ENCODE measurements at places on chromosomes 12 and 14.

GRCh38 chr12:22201101-22201500 is 133.4 kb downstream of the ST8SIA1 start:
- no peak for DNase-seq

GRCh38 chr14:32073537-32074189 is 3.4 kb upstream of the ARHGAP5 start:
- peak; percentile 81 for DNase-seq

GRCh38 chr12:43930032-43930431 is 94.2 kb downstream of the TMEM117 start:
- no peak for DNase-seq

DNA sequence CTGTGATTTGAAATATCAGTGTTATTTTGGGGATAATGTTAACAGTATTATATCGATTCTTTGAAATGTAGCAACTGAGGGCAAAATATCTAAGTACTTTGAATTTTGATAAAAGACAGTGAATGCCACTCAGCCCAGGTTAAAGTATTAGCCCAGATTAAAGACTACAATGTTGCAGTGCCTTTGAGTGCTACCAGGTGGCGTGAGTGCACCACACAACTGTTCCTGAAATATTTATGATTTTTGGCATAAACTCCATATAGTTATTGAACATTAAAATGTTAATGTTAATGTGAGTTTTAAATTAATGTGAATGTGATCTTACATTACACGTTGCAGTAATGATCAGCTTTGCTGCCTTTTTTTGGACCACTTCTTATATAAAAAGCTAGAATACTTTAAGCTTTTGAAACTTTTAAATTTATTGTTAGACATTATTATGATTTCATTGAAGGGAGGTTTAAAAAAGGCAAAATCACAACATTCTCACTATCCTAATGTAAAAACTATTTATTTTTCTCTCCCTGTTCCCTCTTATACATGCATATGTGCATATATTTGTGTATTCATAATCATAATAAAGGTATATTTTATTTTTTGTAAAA is 22.5 kb downstream of the MRPS35 start:
- peak; percentile 38 for DNase-seq

DNA sequence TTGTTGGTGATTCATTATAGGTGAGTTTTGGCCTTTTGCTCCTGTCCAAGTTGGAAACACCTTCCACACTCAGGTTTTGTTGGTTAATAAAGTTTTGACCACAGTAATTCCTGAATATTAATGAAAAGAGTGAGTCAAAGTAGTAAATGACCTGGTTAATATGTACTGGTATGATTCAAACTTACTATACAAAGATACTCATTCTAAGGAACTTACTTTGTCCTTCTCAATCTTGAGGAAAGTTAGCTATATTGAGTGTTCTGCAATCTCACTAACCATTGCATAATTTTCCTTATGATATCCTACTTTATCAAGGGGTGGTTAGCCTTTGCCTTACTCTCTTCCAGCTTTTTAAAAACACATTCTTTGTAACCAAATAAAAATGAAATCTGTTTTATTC is 20.9 kb upstream of the HECTD1 start:
- no peak for DNase-seq

GRCh38 chr14:97866664-97867063 is 1069.5 kb downstream of the VRK1 start:
- DNase-seq, result no peak

DNA sequence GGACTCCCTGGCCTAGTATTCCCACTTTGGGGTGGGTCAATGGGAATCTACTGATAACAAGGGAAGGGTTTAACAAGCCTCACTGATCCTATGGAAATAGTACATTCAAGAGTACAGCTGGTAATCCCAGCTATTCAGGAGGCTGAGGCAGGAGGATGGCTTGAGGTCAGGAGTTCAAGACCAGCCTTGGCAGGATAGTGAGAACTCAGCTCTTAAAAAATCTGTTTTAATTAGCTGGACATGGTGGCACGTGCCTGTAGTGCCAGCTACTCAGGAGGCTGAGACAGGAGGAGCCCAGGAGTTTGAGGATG is 4.5 kb downstream of the POMT2 start:
- no peak for DNase-seq

DNA sequence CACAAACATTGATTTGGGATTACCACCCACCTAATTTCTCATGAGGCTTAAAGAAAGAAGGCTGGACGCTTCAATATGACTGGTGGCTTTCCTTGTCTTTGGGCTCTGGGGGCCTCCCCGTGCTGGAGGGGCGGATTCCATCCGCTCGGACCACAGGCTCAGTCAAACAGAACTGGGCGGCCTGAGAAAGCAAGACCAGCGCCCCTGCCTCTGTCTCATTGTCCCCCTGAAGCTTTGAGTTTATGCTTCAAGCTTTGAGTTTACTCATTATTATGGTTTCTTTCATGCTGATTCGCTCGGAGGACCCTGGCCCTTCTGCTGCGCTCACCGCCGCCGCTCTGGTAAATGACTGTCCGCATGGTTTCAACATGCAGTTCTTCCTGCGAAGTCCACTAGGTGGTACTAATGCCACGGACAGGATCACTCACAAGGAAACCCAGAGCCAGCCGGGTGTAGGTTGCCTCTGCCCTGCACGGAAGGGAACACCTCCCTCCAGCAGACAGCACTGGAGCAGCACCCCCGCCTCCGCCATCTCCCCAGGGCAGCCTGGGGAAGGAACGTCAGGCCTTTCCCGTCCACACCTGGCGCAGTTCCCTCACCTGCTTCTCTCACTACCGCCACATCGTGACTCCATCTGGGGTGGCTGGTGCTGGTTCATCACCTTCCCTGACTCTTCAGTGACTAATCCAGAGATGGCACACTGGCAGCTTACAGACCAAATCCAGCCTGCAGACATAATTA is 13.2 kb upstream of the TIGAR start:
- DNase-seq, result peak; percentile 25

DNA sequence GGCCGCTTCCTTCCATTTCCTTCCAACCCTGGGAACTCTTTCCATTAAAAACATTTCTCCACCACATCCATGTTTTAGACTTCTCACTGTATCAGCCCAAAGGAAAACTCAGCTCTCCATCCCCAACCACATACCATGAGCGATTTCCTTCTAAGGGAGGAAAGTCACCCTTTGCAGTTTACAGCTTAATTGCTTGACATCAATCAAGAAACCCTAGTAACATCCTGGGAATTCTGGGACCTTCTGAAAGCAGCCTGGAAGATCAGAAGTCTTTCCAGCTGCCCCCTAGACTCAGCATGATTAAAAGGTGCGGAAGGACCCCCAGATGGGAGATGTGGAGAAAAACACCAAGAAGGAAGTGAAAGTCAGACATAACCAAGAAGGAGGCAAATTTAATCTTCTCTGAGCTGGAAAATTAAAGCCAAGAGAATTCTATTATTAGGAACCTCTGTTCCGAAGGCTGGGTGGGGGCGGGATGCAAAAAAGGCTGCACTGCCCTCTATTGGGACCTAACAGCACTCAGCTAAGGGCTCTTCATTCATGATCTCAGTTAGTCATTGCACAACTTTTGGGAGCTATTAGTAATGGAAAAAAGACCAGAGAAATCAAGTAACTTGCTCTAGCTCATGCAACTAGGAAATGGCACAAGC is 73.3 kb upstream of the PLXNC1 start:
- DNase-seq, result no peak

- no peak for DNase-seq
Observed at GRCh38 chr12:11718768-11719253, 69.3 kb downstream of the ETV6 start.

GRCh38 chr14:90678420-90678819 is 137.8 kb downstream of the TTC7B start:
- no peak for DNase-seq

GRCh38 chr12:34204830-34205285 is 182.6 kb downstream of the ALG10 start:
- no peak for DNase-seq

- peak; percentile 49 for DNase-seq
Observed at GRCh38 chr14:67704484-67705089, 2.9 kb downstream of the RDH12 start.

- no peak for DNase-seq
Observed at GRCh38 chr12:131116468-131117117, 162.9 kb downstream of the ADGRD1 start.

DNA sequence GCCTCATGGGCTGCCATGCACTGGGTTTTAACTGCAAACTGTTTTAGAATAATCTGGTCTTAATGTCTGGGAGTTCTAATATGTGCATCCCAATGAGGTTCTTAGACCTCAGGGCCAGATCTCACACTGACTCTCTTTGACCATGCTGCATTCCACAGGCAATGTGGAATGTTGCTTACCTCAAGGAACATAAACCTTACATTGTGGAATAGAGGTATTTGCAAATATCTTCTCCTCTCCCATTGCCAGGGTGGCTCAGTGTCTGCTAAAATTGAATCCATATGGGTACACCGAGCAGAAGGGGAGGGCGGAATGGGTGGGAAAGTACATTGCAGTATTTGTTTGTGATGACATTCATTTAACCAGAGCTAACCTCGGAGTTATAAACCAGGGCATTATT is 78.6 kb downstream of the CHST11 start:
- no peak for DNase-seq

GRCh38 chr12:50248411-50248810 is 34.9 kb downstream of the LIMA1 start:
- no peak for DNase-seq

- DNase-seq, result no peak
Observed at GRCh38 chr12:46223047-46223446, 45.8 kb downstream of the SLC38A1 start.

DNA sequence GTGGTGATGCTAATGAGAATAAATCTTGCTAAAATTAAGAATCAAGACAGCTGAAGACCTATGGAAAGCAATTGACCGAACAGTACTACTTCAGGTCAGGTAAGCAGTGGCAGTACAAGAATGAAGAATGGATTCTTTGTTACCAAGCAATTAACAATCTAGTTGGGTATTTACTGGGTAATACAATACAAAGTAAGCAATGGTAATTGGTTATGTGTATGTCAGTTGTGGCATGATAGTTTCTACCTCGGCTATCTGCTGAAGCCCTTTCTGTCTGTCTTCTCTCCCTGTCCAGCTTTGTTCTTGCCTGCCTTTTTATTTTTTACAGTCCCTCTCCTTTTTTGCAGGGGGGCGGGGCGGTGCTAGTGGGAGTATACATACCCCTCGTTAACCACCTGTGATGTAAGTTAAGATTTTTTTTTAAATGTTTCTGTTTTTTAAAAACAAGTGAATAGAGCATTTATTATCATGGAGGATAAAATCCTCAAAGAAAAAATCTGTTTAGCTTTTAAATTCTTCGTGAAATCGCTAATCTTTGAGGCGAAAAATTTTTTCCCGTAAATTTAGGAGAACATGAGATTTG is 75.9 kb downstream of the RCOR1 start:
- DNase-seq, result no peak

- no peak for DNase-seq
Observed at GRCh38 chr14:86570371-86570770, 1040.4 kb downstream of the FLRT2 start.

GRCh38 chr12:1662761-1663439 is 28.0 kb upstream of the ADIPOR2 start:
- no peak for DNase-seq

DNA sequence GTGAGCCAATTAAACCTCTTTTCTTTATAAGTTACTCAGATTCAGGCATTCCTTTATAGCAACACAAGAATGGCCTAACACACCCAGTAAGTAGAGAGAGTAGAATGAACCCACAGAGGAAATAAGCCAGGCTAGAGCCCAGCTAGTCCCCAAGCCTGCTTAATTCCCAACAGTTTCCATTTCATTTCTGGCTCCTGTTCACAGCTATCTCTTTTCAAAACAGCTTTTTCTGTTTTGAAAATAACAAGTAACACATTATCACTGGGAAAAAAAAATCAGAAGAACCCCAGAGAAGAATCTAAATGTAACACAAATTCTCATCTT is 69.0 kb downstream of the HSPB8 start:
- DNase-seq, result no peak

DNA sequence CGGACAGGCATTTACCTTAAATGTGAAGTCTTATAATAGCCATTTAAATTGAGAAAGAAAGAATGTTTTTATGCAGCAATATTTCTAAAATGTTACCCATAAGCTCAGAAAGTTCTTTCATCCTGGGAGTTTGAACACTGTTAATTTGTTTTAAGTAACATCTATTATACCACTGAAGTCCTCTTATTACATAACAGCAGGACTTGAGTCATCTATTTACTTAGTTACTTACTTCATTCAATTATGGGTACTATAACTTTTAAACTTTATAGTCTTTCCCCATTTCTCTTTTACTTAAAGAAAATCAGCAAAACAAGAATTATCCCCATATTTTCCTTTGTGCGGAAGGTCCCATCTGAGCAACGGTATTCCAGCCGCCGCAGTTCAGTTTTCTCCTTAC is 473.1 kb downstream of the ETNK1 start:
- no peak for DNase-seq

- no peak for DNase-seq
Observed at GRCh38 chr14:52949711-52950409, 990 bp downstream of the FERMT2 start.

DNA sequence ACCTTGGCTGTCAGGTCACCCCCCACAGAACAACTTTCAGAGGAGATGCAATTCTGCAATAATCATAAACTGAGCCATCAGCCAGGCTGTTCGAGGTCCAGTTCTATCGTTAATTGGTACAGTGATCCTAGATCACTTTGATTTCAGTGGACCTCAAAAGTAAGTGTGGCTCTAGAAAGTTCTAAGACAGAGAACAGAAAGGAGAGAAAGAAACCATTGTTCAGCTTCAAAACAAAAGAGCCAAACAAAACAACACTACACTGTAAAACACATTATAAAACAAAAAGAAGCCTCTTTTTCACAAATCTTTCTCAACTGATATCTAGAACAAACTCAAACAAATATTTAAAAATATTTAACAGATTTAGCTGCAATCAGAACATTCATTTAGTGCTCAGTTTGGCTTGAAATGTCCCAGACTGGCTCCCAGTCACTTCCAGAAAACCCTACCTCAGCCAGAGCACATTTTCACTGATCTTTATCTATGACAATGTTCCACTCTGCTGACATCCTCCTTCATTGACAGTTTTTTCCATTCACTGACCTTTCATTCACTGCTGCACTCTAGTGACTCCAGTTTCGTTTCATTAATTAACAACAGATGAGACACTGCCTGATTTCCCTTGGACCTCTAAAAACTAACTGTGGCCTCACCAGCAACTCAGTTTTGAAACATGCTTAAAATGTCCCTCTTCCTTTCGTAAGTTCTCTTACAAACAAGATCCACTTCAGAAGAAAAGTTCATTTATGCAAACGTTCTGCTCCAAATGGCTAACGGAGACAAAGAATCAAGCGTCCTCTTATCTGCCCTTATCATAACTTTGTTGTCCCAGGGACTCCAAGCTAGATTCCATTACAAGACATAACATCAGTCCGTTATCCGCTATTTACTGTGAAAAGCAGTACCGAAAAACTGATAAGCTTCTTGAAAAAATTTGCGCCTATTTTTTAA is 56.8 kb downstream of the DUSP16 start:
- DNase-seq, result no peak

GRCh38 chr12:29073631-29074239 is 75.3 kb upstream of the FAR2 start:
- peak; percentile 32 for DNase-seq

DNA sequence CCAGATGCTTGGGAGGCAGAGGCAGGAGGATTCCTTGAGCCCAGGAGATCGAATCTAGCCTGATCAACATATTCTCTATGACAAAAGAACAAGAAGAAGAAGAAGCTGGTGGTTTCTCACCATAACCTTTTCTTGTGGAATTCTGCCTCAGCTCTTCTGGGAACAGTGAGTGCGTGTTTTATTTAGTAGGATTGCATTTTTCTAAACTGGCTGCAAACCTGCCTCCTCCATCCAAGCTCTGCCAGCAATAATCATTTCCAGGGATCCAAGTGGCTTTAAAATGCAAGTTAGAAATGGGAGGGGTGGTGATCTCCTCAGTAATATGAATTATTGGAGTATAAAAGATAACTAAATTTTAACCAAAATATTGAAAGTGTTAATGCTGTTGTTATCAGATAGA is 46.1 kb upstream of the MMP17 start:
- no peak for DNase-seq
